T1000 (cell line): ENCODE measurements at places on chromosomes 6 and 20.

DNA sequence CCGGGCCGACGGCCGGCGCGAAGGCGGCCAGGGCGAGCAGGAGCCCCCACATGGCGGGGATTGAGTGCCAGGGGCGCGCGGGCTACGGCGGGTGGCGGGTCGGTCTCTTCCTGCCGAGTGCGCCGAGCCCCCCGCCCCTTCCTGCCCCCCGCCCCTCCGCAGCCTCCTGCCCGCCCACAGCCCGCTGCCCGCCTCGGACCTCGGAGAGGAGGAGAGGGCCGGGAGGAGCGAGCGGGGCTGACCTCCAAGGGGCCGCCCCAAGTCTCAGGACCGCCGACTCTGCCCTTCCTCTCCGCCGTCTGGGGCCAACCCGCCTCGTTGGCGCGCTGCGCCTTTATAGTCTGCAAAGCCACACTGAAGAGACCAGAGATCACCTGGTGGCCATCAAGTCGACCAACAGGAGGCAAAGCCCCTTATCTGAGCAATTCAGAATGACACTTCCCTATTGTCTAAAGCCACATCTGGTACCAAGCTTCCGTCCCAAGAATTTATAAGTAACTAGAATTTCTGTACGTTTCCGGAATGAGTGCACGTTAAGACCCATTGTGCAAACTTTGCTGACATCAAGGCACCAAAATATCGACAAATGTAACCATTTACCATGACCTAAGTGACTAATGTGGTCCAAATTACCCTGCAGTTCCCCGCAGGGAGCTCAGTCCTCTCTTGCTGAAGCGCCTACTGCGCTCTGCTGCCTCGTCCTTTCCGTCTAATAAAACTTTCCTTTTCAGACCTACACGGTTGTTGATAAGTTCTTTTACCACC is at the start of gene CPXM1:
TSS of gene CPXM1 (minus strand) at position 107 of the 765 bp plus-strand sequence. CDS start at position 52, 55 bp downstream.
- no peak for DNase-seq

- DNase-seq: no peak
Measured at GRCh38 chr6:93079061-93079460, 340.3 kb downstream of the EPHA7 start.

DNA sequence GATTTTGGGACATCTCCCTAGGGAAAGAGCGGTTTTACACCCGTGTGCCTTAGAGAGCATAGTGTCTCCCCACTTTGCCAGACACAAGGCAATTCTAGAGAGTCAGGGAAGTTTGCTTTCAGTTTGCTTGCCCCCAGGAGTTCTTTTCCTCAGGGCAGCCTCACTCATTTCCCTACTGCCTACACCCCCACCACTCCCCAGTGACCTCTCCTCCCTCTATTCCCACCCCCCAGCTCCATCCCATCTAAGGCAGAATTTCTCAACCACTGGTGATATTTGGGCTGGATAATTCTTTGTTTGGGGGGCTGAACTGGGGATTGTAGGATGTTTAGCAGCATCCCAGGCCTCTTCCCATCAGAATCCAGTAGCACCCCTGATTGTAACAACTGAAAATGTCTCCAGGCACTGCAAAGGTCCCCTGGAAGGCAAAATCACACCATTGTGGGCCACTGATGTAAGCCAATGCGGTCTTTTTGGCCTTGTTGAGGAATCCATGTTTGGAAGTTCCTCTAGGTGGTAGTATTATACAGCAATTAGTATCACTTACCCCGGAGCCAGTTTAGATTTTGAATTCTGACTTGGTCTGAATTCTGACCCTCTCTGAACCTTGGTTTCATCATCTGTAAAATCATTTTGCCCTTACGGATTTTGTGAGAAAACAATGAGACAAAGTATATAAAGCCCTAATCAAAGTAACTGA is 1.3 kb downstream of the EPPIN start:
- no peak for DNase-seq

DNA sequence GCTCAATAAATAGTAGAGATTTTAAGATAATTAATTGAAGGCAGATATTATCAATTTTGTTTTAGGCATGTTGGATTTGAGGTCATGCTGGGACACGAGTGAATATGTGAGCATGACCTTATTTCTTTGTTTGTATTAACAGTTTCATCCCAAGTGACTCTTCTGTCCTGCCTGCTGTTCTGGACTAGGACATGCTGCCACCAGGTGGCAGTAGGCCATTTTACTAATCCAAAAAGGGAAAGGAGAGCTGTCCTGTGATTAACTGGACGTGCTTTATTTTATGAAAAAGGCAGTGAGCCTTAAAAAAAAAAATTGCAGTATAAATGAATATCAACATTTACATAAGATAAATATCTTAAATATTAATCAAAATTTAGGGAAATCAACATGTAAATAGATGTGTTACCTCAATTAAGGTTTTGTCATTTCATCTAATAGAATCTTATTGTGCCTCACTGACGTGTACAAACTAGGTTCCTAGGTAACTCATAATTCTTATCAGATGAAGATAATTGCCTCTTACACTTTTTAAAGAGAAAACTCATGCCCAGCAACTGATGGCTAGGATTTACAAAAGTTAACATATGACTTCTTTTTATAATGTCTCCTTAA is 49.8 kb downstream of the FRK start:
- peak; percentile 58 for DNase-seq

GRCh38 chr6:39923394-39923793 is 10.9 kb downstream of the MOCS1 start:
- DNase-seq: no peak

DNA sequence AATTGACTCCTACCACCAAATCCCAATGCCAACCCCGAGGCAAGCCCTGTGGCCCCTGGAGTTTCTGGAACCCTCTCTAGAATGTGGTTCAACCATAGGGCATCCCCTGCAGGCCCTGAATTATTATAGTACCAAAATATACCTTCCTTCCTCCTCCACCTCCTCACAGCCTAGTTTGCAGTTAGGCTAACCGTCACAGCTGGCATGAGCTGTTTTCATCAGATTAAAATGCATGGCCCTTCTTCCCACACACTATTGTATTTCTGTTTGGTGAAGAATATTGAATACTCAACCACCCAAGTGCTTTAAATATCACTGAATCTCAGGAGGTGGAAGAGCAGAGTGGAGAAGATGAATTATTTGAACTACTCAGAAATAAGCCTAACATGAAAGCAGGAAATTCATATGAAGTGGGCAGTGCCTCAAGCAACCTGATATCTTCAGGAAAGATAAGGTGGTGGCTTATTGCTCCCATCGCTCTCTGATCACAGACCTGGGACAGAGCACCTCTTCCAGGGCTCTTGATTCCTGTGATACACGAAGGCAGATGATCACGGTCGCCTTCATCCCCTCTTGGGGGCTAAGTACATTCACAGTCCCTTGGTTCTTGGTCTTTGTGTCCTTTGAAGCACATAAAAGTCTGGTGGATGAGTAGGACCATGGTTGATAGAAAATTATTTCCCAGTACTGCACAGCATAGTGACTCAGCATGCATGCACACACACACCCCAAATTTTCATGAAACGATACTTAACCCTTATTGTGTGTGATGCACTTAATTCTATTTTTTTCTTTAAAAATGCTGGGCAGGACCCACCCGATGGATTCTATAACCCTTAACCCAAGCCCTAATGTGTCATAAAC is 90.9 kb downstream of the PSMG4 start:
- DNase-seq: no peak

GRCh38 chr20:34312024-34312460 is 8.9 kb upstream of the AHCY start:
- DNase-seq: no peak

GRCh38 chr6:39137245-39137644 is 22.3 kb upstream of the SAYSD1 start:
- peak; percentile 6 for DNase-seq

GRCh38 chr6:69888482-69889233 is 22.3 kb downstream of the COL19A1 start:
- no peak for DNase-seq

- DNase-seq: no peak
Measured at GRCh38 chr6:134391205-134391604, 73.3 kb upstream of the SGK1 start.

DNA sequence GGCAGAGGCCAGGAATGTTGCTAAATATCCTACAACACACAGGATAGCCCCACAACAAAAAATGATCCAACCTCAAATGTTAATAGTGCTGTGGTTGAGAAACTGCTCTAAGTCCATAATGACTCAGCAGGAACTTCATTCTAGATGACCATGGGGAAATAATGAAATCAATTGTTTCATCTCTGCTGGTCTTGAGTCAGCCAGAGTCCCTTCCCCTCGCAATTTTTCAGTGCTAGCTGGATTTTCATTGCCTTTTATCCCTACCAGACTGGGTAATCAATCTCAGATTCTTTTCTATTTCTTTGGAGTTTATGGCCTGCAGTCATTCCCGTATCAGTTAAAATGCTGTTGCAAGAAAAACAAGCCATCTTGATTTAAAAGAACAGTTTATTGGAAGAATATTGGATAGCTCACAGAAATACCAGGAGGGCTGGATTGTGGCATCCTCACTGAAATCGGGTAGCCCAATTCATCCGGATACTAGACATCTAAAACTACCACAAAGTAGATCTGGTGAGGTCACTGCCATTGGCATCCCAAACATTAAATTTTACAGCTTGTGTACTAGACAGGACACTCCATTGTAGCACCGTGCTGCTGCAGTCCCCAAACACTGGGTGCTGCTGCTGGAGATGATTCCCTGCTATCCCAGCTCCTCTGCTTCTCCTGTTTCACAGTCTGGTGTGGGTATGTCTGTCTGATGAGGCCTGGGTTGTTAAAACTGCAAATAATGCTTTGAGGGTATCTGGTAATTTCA is 30.3 kb upstream of the POPDC3 start:
- peak; percentile 48 for DNase-seq

DNA sequence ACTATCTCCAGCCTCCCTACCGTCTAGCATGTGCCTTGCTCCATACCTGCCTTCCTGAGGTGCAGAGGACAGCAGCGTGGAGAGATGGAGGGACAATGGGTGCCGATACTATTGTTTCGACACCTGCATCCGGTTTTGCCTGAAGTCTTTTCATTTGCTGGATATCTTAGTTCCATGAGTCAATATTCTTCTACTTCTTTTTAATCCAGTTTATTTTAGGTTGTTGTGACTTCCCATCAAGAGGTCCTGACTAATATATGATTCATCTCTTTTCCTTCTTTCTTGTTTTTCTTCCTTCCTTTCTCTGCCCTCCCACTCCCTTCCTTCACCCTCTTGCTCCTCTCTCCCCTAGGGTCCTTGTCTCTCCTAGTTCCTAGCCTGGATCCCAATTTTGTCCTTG is 91.4 kb downstream of the CDH26 start:
- no peak for DNase-seq

- no peak for DNase-seq
Measured at GRCh38 chr20:32127347-32127746, 17.8 kb downstream of the TM9SF4 start.

GRCh38 chr20:61220131-61220530 is 31.9 kb upstream of the CDH4 start:
- DNase-seq: no peak

GRCh38 chr20:62604796-62605195 is 37.5 kb upstream of the SLCO4A1 start:
- DNase-seq: no peak

- DNase-seq: no peak
Measured at GRCh38 chr20:46583411-46584214, 33.2 kb upstream of the OCSTAMP start.

DNA sequence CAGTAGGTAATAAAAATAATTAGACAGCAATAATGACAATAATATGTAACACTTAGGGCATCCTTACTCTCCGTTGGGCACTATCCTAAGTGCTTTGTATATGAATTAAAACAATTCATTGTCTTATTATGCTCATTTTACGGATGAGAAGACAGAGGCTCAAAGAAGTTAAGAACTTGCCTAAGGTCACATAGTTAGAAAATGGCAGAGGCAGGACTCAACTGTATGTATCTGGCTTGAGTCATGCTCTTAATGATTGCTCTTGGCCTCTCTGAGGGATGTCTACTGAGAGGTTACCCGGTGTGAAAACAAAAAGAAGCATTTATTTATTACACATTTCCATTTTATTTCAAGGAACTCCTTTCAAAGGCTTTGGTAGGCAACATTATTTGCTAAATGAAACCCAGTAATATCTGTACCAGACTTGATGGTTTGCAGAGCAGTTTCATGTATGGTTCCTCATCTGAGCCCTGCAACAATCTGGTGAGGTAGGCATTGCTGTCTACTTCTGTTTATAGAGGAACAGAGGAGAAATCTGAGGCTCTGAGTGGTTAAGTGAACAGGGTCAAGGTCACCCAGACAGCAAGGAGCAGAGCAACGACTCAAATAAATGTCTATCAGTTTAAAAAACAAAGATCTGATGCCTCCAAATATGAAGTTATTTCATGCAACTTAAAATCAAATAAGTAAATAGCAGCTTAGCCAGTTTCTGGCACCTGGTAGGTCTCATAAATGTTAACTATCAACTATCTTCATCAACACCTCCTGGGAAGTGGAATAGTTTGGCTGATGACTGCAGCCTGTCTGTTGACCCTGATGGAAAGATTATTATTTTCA is 4.2 kb upstream of the PARD6B start:
- no peak for DNase-seq

DNA sequence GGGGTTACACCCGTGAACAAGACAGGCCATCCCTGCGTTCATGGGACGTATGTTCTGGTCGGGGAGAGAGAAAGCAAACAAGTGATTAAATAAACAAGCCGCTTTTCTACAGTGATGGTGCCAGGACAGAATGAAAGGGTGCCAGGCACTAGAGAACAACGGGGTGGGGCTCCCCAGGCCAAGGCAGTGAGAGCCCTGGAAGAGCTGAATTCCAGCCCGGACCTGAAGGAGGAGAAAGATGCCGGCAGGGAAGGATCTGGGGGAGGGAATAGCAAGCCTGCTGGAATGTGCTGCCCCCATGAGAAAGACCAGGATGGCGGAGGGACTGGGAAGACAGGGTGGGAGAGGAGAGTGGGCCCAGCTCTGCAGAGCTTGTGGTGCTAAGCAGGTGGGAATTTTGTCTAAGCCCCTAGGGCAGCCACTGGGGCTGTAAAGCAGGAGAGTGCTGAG is 7.5 kb downstream of the SNAI1 start:
- DNase-seq: no peak

GRCh38 chr20:24669701-24670100 is 200.3 kb downstream of the SYNDIG1 start:
- DNase-seq: no peak

GRCh38 chr20:33709905-33710541 is 10.1 kb downstream of the PXMP4 start:
- no peak for DNase-seq

DNA sequence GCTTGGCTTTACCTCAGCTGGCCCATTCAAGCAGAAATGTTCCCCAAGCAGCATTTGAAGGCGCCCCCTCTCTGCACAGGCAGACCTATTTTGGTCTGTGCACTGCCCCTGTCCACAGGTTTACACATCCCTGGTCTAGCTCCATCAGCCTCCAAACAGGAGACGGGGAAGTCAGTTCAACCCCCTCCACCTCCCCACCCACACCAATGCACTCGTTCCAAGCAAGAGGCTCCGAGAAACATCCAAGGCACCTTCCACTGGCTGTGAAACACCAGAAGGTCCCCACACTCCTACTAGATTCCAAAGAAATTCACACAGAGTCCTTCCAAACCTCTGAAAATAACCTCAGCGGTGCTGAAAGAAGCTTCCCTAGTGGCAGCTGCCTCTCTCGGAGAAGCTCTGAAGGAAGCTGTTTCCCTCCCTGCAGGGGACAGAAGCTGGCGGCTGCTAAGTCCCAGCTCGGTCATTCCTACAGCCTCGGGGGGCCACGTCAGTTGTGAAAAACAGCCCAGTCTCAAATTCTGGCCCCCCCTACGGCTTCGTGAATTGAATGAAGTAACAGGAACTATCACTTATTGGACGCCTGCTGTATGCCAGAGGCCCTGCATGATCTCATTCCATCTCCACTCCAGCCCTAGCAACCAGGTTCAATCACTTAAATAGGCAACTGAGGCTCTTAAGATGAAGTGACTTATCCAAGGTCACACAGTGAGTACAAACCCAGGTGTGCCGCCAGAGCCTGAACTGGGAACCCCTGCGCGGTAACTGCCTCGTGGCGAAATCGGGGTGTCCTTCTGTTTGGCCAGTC is 815 bp downstream of the SPATA2 start:
- no peak for DNase-seq
